ENCODE measurements at places on chromosomes 13 and 19.

- no peak for DNase-seq
These were observed 15.5 kb downstream of the HDGFL2 start for GRCh38 chr19:4487572-4487971.

DNA sequence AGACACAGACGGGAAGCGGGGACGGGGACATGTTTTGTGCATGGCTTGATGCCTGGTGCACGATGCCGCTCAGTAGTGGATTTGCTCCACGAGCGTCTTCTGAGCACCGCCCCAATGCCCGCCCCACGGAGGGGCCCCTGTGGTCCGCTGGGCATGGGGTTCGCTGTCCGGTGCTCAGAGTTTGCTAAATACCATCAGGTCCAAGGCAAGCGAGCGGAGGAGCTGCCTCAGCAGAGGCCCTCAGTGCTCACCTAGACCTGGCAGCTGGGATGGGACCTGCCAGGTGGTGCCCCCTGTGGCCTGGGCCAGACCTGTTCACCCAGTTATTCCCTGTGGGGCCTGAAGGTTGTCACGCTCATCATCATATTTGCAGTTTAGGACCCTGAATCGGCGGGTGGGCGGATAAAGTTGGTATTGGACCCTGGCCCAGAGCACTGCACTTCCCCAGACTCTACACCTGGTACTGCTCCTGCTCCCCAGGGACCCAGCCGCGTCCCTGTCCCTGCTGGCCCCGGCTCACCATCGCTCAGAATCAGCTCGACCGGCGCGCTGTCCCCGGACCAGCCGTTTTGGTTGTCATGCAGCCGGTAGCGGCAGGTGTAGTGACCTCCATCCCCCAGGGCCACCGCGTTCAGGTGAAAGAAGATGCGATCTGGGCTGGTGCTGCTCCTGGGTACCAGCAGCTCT is 2.3 kb downstream of the A1BG start:
- DNase-seq: no peak

- no peak for DNase-seq
These were observed 67.7 kb upstream of the STARD13 start for GRCh38 chr13:33353210-33353609.

GRCh38 chr13:103335241-103335640 is 269.0 kb upstream of the SLC10A2 start:
- no peak for DNase-seq

GRCh38 chr13:113178070-113178895 is 19.8 kb downstream of the PROZ start:
- DNase-seq: no peak

DNA sequence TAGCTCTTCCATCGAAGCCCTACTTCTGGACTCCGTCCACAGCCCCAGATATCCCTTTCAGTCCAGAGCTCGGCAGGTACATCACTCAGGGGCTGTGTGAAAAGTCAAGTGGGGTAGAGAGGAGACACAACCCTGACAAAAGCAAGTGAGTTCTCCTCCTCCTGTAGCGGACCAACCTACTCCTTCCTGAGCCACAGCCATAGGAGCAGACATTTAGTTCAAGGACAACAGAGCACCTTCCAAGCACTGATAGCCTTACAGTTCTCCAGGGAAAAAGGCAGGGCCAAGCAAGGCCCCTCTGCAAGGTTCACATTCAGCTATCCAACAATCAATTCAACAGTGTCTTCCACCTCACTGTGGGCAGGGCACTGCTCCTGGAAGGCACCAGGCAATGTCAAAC is 89.0 kb downstream of the FGF14 start:
- DNase-seq: no peak

GRCh38 chr13:46100191-46100815 is 4.5 kb downstream of the CPB2 start:
- no peak for DNase-seq

DNA sequence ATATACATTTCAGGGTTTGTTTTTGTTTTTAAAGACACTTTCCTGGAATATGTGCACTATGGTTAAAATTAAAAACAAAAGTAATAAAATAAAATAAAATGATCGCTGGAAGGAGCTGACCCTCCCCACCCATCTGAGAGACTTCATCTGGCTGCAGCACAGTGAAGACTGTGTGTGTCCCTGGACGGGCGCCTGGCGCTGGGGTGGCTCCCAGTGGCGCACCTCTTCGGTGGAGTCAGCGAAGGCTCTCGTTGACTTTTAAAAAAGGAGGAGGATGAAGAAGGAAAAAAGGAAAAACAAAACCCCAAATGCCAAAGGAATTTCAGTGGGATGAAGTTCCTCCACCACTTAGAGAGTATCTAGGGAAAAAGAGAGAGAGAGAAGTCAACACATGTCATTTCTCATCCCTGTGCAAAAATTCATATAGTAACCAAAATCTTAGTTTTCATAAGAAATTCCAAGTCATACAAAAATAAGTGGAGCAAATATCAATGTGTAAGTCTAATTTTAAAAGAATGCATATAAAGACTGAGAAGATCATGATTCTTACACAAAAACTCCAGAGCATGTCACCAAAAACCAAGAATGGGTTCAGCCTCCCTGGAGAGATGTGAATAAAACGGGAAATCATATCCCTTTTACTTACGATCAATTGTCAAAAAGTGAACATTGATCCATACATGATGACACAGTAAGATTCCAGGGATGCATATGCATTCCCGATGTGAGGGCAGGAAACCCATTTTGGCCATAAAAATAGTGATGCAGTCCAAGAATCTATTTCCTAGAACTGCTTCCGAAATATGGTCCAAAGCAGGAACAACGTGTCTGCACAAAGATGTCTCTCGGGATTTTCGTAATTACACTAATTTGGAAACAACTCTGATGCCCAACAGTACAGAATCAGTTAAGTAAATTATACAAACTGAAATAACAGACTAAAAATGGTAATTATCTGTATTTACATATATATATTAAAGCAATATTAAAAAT is 123.8 kb downstream of the STK24 start:
- no peak for DNase-seq

DNA sequence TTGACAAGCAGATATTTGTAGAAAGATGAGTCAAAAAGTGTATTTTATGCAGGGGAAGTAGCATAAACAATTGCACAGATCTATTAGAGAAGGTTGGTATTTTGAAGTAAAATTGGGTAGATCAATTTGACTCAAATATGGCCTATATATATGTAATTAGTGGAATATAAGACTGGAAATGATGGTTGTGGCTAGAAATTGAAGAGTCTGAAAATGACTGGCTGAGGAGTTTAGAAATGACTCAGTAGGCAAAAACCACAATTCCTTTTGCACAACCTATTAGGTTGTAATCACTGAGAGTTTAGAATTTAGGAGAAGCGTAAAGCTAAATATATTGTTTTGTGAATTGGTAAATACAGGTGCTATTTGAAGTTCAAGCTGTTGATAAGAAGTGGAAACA is 622.6 kb upstream of the PCDH20 start:
- DNase-seq: no peak

GRCh38 chr13:41696163-41697003 is 239.0 kb downstream of the RGCC start:
- no peak for DNase-seq

- no peak for DNase-seq
These were observed 27.4 kb downstream of the GRIK5 start for GRCh38 chr19:42042455-42043170.

- no peak for DNase-seq
These were observed 681.7 kb downstream of the PCDH17 start for GRCh38 chr13:58313219-58313618.

DNA sequence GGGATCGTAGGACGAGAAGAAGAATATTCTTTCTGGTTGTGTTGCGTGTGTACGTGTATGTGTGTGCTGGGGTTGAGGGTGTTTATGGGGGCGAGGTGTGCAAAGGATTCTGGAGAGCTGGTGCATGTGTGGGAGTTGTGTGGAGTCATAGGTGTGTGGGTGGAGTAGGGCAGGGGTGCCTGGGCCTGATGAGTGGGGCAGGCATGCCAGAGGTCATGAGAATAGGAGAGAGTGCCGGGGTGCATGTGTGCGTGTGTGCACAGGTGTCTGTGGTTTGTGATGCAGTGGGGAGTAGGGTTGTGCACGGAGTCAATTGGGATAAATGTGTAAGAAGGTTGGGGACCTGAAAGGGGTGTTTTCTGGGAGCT is 649 bp downstream of the TMEM91 start:
- no peak for DNase-seq

GRCh38 chr19:4068047-4068966 is 1.6 kb upstream of the ZBTB7A start:
- DNase-seq: no peak

DNA sequence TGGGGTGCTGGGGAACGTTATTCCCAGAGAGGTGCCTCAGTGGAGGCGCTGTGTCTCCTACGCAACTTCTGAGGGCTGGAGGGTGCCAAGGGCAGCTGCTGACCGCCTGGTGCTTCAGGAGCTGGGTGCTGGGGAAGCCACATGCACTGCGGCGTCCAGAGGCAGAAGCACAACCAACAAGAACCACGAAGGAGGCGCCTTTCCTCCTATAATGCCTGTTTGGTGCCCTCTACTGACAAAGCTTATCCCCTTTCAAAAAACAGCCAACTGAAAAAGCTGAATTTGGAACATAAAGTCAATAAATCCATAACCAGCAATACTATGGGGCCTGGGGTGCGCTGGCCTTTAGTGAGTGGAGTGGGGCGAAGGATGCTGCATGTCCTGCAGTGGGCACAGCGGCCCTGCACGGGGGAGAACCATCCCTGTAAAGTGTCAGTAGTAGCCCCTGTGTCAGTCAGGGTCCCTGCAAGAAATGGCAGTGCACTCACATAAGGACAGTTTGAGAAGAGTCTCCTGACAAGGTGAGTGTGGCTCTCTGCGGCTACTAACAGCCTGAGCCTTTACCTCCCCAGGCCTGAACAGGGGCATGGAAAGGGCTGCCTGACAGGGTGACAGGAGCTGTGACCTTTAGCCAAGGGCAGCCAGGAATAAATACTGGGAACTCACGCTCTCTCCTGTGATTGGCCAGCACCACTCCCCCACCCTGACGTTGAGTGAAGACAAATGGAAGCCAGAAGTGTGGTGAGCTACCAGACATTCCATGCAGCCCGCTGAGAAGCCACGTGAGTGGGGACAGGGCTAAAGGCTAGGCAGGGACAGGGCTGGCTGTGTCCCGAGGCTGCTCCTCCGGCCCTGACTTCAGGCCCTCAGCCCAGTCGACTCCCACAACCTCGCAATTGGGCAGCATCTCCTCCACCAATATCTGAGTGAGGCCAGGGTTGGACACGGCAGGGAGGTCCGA is 4.5 kb upstream of the B3GNT8 start:
- no peak for DNase-seq

- no peak for DNase-seq
These were observed 62.8 kb upstream of the PCDH9 start for GRCh38 chr13:67292886-67293285.

DNA sequence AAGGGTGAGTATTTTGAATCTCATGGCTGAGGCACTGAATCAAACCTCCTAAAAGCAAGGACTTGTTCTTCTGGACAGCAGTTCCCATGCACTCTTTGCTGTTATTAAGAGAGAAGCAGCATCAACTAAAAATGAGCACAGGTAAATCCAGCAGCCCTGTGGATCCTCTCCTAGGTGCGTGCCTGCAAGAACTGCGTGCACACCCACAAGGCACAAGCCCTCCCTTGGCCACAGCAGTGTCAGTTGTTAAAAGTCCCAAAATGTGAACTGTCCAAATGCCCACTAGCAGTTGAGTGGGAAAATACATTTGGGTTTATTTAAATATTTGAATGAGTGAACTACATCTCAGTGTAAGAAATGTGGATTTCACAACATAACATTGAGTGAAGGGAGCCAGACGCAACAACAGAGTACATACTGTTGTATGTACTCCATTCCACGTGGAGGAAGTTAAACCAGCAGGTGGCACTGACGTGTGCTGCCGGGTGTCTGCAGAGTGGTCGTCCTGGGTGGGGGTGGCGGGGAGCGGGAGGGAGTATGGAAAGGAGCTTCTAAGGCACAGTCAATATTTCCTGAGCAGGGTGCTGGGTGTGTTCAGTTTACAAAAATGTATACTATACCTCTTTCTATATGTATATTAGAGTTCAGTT is 266.4 kb downstream of the NALCN start:
- DNase-seq: no peak

DNA sequence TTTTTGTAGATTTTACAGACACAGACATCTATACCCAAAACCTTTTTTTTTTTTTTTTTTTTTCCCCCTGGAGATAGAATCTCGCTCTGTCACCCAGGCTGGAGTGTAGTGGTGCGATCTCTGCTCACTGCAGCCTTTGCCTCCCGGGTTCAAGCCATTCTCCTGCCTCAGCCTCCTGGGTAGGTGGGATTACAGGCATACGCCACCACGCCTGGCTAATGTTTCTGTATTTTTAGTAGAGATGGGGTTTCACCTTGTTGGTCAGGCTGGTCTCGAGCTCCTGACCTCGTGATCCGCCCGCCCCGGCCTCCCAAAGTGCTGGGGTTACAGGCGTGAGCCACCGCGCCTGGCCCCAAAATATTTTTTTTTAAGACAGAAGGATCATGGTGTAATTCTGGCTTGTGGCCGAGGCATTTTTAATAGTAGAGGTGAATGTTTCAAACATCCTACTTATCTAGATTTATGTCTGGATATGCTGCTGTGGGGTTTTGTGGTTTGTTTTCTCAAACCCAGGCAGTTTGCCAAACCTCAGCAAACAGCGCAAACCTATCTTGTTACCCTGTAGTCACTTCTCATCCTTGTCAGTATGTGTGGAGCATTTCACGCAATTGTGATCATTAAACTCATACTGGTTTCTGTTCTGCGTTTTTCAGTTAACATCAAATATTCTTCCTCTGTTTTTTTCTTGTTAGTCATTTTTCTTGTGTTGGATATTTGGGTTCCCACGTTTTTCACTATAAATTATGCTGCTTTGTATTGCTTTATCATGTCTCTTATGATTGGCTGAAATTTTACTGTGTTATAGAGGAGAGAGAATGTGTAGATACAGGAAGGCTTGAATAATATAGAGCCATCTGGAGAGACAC is 36.2 kb upstream of the GARRE1 start:
- peak; percentile 30 for DNase-seq

GRCh38 chr13:77429320-77430142 is 102.6 kb upstream of the MYCBP2 start:
- DNase-seq: no peak

DNA sequence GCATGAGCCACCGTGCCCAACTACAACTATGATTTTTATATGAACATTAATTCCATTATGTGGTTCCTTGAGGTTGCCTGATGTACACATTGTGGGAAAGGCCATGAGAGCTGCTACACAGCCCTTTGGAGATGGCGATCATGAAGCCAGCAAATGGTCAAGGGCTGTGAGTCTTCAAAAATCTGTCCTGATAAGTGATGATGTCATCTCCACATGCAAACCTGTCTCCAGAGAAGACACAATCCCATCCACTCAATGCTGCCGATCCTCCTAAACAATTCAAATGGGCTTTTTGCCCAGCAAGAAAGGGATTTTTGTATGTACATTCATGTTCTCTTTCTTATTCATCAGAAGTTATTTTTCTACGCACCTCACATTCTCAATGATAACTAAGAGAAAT is 17.6 kb downstream of the SIGLEC7 start:
- DNase-seq: no peak

GRCh38 chr13:59303433-59303832 is 860.3 kb downstream of the DIAPH3 start:
- DNase-seq: no peak

DNA sequence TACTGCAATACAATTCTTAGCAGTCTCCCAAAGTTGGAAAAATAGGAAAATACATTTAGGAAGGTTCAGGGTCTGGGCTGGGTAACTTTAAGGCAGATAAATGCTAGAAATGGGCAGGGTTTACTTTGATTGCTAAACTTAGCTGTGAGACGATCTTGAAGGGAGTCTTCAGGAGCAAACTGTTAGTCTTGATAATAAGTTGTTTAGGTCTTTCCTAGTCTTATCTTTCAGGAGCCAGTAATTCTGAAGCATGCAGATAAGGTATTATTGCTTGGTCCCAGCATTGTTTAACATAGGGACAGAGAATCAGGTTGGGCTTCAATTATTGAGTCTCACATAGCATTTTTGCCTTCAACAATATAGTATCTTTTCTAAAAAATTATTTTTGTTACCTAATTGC is 262.4 kb upstream of the MIR17HG start:
- no peak for DNase-seq
